Right forelimb (tissue), 1 donor: ENCODE measurements at places on chromosomes 1 and 21.

DNA sequence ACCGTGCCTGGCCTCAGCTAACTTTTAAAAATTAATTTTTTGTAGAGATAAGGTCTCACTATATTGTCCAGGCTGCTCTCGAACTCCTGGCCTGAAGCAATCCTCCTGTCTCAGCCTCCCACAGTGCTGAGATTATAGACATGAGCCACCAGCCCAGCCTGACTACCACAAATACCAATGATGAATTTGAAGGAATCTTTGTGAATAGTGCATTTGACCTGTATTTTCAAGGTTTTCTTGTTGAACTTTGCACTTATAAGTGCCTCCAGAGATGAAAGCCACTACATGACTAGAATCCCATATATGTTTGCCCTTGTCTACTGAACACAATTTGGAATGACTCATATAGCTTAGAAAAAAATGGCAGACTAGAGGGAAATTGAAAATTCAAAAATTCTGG lies 297.3 kb downstream of the NFIA start:
- DNase-seq, result no peak

- no peak for DNase-seq
Observed at GRCh38 chr1:34167389-34167788, 2.4 kb upstream of the CSMD2 start.

GRCh38 chr1:227759341-227760300 lies 24.4 kb downstream of the SNAP47 start:
- DNase-seq, result peak; percentile 76

GRCh38 chr1:228007801-228008341 lies 1.1 kb downstream of the WNT3A start:
- no peak for DNase-seq

DNA sequence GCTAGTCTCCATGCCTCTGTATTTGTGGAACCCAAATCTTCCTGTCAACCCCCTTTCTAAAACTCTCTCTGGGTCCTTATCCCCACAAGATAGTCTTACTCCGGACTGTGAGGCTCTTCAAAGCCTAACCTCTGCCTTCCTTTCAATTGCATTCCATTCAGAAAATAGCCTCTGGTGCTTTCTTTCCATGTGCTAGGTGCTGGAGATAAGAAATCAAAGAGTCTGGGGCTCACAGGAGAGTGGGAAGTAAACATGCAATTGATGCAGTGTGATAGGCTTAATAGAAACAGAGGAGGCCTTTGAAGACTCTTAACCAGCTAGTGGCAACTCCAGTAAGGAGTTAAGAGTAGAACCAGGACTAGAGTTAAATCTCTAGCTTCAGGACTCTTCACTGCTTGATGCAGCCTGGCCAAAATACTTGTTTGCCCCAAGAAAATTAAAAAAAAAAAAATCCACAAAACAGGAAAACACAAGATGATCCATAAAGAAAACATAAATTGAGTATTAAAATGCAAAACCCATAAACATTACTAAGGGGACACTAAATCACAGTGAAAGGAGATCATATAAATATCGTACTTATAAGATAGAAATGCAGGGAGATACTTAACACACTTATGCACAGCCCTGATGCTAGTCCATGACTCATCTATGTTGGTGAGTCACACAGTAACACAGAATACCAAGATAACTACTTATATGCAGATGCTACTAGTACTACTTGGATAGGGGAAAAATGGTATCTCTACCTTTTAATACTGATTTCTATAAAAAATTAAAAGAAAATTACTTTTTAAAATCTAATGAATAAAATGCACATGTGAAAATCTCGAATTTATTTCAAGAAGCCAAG lies 341.5 kb downstream of the KCNH1 start:
- DNase-seq, result no peak
